ENCODE measurements at places on chromosomes 5 and 9.
A peak's percentile ranks its signal among the peaks of the same experiment; 100 is the strongest.

DNA sequence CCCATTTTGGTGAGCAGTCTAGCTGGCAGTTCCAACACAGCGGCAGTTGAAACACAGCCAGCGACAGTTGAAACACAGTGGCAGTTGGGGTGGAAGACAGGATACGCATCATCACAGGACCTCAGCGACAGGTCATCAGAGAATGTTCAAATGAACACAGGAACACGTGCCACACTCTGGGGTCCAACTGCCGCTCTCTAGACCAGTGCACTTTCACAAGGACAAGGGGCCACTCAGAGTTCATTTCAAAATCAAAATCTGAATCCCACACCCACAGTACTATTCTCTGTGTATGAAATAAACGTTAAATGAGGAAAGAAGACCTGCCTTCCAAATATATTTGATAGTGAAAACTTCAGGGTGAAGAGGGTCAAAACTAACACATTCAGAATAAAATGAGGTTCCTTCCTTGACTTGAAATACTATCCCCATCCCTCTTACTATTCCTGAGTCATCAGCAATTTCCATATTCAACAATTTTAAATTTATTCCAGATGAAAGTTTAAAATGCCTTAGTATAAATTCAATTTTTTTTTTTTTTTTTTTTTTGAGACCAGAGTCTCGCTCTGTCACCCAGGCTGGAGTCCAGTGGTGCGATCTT, 53.0 kb upstream of the SIMC1 start:
- DNase-seq = no peak

GRCh38 chr9:123329329-123329955, 26.6 kb upstream of the CRB2 start:
- DNase-seq = no peak

DNA sequence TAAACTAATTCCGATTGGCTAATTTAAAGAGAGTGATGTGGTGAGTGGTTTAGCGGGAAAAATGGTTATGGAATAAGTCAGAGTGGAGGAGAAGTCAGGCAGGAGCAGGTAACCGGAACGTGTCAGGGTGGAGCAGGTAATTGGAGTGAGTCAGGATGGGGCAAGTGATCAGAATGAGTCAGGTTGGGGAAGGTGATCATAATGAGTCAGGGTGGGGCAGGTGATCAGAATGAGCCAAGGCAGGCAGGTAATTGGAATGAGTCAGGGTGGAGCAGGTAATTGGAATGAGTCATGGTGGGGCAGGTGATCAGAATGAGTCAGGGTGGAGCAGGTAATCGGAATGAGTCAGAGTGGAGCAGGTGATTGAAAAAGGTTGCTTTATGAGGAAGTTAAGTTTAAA, 101.4 kb downstream of the TMEM167A start:
- DNase-seq = no peak

- no peak for DNase-seq
Measured at GRCh38 chr5:124843596-124843899, 97.1 kb upstream of the ZNF608 start.

- DNase-seq = no peak
Measured at GRCh38 chr5:78691084-78691960, 42.8 kb upstream of the LHFPL2 start.

GRCh38 chr5:54743997-54744788, 226.6 kb downstream of the SNX18 start:
- no peak for DNase-seq

- DNase-seq = no peak
Measured at GRCh38 chr5:90534922-90535321, 5.5 kb upstream of the LYSMD3 start.

- no peak for DNase-seq
Measured at GRCh38 chr5:141529002-141529401, 40.1 kb downstream of the PCDHGC5 start.

GRCh38 chr5:7422316-7423106, 26.6 kb downstream of the ADCY2 start:
- no peak for DNase-seq

- peak; percentile 73 for DNase-seq
Measured at GRCh38 chr9:137382444-137383080, 40.4 kb downstream of the EXD3 start.

GRCh38 chr5:148974642-148975327, 88.1 kb downstream of the SH3TC2 start:
- no peak for DNase-seq

DNA sequence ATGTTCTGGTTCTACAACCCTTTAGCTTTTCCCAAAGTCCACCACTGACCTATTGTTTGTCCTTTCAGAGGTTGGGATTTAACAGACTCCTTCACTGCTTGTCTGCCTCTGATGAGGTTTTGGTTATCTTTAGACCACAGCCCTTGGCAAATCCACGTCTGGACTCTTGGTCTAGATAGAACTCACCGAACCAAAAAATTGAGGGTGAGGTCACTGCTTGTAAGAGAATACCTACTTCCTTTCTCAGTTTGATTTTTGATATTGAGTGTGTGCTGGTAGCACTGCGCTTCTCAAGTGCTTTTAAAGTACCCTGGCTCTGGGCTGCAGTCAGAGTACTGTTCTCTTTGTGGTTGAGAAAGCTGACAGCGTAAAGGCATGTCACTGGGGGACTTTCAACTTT, 61.7 kb downstream of the JMY start:
- DNase-seq = no peak

DNA sequence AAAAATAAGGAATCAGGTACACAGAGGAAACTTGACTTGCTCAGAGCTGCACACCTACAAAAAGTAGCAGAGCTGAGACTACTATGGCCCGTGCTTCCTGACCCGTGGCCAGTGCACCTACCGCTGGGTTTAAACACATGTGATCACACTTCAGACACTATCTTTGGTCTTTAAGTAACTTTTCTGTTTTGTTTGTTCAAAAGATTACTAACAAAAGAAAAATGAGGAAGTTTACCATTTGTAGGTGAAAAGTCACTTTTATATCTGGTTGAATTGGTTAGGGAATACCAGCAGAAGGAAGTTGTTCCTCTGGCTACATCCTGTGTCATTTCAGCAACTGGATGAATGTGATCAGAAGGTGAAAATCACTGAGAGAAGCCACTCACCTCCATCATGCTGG, 6.5 kb upstream of the SYK start:
- DNase-seq = no peak

- no peak for DNase-seq
Measured at GRCh38 chr9:35135988-35136387, 20.3 kb upstream of the ATOSB start.

DNA sequence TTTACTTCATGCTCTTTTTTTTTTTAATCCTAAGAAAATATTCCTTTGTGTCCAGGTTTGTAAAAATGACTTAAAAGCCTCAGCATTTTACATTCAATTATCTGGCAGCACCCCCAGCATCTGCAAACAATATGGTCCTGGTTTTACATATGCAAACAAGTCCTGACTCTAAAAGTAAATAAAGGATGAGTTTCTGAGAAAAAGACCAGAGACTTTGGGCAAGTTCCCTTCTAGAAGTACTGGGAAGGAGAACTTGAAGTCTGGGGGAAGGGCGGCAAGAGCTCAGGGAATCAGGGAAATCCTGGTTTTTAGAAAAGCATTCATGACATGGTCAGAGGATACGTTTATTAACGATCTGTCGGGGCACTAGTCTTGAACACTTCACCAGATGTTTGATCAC, 25.8 kb downstream of the COL23A1 start:
- no peak for DNase-seq

- DNase-seq = no peak
Measured at GRCh38 chr9:31089549-31090221, 1294.8 kb upstream of the ACO1 start.

Data from H9 (cell line).